ENCODE measurements at places on chromosomes 3 and 15.

GRCh38 chr3:138082085-138082991 is 33.1 kb downstream of the DZIP1L start:
- DNase-seq = no peak

DNA sequence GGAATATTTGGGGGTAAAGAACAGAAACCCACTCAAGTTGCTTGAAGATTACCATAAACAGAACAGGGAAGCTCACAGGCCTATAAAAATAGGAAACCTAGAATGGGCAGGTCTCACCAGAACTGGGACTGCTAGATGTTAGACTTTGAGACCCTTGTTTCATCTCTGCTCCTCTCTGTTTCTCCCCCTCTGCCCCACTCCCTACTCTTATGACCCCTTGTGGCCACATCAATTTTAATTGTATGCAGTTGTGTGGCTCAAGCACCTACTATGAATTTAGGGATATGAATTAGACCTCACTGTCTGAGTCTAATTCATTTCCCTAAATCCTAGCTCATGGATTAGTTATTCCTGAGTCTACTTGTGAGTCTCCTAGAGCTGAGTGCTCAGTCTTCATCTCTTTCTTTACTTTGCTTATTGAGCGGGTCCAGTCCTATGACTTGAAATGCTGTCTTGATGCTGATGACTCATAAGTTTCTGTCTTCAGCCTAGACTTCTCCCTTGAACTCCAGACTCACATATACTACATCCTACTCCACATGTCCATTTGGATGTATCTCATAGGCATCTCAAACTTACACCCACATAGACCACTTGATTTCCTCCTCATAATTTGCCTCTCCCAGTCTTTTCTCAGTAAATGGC is 78.7 kb downstream of the ITPR1 start:
- no peak for DNase-seq

- DNase-seq = peak; percentile 7
Measured at GRCh38 chr3:48432411-48433371, 2.8 kb upstream of the PLXNB1 start.

- DNase-seq = no peak
Measured at GRCh38 chr3:53067567-53067966, 21.7 kb upstream of the SFMBT1 start.

DNA sequence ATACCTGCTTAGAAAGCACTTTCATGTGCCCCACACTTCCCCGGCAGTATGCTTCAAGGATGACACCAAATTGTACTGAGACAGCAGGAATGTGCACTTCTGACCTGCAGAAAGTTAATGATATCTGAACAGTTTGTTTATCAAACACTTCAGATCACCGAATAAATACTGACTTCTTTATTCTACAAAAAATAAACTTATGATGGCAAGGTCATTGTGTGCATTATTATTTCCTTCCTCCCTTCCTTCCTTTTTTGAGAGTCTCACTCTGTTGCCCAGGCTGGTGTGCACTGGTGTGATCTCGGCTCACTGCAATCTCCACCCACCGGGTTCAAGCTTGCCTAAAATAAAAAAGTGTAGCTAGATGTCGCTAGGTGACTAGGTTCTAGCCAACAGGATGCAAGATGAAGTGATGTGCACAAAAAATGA is 80.3 kb downstream of the FAIM start:
- no peak for DNase-seq

DNA sequence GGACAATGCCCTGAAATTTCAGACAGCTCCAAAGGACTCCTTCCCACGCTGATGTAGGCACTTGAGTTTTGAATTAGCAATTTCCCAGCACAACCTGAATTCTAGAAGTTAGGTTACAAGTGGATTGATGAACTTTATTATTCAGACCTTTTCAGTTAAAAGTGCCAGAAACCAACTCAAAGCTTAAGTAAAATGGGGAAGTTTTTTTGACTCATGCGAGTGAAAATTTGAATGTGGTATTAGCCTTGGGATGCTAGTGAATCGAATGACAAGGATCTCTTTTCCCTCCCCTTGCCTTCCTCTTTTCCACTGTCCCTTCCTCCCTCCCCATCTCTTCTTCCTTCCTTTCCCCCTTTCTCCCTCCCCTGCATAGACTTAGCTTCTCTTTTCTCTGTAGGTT is 295.1 kb upstream of the PROK2 start:
- DNase-seq = no peak

- no peak for DNase-seq
Measured at GRCh38 chr3:148605521-148605920, 92.2 kb upstream of the AGTR1 start.

- DNase-seq = no peak
Measured at GRCh38 chr15:79640206-79640605, 208.1 kb downstream of the MINAR1 start.

GRCh38 chr15:57624730-57625129 is 33.0 kb downstream of the MYZAP start:
- DNase-seq = no peak

GRCh38 chr3:87136066-87136596 is 91.0 kb upstream of the CHMP2B start:
- no peak for DNase-seq

GRCh38 chr3:111571907-111572460 is 23.2 kb downstream of the ZBED2 start:
- DNase-seq = peak; percentile 53

DNA sequence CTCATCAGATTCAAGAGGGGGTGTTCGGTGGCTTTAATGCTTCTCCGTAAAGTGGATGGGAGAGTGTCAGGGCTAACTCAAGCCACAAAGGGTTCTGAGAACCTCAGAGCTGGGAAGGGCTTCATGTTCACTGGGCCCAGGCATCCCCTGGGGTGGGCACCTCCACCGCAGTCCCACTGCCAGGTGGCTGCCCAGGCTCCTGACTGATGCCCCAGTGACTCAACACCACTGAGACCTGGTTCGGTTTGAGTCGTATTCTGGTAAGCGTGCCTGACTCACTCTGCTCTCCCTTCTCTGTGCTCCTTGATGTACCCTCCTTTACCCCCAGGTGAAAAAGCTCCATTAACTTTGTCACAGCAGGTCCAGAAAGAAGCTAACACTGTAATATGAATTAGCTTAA is 304.6 kb downstream of the RPLP1 start:
- DNase-seq = peak; percentile 60

- DNase-seq = no peak
Measured at GRCh38 chr15:66649235-66649984, 52.6 kb upstream of the SMAD6 start.

DNA sequence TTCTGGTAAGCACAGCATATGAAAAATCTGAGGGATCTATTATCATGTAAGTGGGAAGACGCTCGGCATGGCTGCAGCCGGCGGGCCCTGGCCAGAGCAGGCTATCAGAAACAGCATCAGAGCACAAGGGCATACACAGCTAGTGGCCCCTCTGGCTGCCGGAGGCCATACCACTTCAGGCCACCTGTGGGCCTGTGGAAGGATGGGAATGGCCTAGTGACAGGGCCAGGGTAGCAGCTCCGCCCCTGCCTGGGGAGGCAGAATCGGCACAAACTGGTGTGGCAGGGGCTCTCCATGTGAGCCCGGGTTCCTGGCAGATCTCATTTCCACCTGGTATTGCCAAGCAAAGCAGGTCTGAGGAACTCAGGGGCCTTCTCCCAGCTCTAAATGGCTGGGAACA is 46.4 kb downstream of the SH3BP5 start:
- no peak for DNase-seq

GRCh38 chr3:143267989-143268388 is 148.4 kb downstream of the CHST2 start:
- no peak for DNase-seq

GRCh38 chr15:38391191-38391590 is 62.7 kb upstream of the FAM98B start:
- no peak for DNase-seq

DNA sequence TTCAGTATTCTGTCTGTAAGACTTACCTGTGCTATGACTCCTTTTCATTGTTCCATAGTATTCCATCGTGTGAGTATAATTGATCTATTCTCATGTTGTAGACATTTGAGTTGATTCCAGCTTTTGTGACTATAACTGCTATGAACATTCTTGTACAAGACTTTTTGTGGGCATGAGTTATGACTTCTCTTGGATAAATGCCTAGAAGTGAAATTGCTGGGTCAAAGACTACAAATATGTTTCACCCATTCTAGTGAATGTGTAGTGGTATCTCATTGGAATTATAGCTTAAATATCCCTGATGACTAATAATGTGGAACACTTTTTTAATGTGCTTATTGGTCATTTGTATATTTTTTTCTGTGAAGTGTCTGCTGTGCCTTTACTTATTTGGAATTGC is 27.6 kb upstream of the NPHP3 start:
- no peak for DNase-seq

DNA sequence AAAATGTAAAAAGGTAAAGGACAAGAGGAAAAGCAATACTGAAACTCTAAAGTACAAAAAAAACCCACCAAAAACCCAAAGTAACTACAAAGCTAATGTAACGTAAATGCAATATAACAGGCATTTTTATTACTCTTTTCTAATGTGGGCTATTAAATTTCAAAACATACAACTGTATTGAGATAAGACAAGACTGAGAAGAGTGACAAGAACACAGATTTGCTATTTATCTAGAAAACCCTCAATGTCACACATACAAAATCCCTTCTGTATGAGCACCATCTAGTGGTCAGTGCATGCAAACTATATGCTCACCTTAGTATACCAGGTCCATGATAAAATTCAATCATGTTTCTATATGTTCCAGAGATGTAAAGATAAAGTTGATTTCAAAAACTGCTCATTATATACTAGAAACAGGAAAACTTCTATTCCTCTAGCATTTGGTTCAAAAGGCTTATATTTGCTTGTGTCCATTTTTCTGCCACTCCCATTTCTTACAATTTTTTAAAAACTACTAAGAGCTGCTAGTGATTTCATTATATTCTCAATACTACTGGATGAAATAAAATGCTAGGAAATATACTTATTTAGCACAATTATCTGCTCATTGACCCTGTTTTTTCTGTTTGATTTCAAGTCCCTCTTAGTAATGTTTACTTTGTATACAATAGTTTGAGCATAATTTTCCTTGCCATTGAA is 111.4 kb downstream of the DLG1 start:
- no peak for DNase-seq

DNA sequence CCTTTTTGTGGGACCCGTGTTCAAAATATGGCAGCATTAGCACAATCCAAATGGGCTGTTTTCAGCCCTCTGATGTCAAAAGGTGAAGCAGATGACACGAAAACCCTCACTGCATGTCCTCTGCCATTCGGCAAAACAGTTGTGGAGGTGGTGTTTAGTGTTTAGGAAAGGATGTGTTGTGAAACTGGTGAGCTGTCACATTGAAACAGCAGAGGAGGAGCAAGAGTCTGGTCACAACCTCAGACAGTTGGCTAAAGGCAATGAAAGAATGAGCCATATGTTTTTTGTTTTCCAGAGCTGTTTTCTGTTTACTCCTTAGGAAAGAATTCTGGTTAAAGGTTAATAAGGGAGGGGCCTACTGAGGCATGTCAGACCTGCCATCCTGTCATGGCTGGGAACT is 140.7 kb downstream of the VPS8 start:
- no peak for DNase-seq

DNA sequence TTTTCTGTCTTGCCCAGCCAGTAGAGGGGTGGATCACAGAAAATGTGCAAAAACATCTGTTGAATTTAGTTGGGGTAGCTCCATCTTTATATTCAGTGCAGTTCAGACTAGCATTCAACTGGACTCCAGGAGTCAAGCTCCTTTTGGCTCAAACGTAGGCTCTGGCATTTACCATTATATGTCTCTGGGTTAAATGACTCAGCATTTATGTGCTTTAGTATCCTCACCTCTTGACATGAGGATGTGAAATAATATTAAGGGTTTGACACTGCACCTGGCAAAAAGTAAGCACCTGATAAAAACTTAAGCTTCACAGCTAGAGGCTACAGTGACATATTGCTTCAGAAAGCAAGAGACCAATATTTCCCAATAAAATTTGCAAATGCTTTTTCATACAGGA is 14.8 kb downstream of the PRC1 start:
- no peak for DNase-seq

- DNase-seq = no peak
Measured at GRCh38 chr3:56788521-56788920, 13.2 kb downstream of the ARHGEF3 start.

- DNase-seq = no peak
Measured at GRCh38 chr3:44100298-44100695, 141.4 kb upstream of the TOPAZ1 start.

DNA sequence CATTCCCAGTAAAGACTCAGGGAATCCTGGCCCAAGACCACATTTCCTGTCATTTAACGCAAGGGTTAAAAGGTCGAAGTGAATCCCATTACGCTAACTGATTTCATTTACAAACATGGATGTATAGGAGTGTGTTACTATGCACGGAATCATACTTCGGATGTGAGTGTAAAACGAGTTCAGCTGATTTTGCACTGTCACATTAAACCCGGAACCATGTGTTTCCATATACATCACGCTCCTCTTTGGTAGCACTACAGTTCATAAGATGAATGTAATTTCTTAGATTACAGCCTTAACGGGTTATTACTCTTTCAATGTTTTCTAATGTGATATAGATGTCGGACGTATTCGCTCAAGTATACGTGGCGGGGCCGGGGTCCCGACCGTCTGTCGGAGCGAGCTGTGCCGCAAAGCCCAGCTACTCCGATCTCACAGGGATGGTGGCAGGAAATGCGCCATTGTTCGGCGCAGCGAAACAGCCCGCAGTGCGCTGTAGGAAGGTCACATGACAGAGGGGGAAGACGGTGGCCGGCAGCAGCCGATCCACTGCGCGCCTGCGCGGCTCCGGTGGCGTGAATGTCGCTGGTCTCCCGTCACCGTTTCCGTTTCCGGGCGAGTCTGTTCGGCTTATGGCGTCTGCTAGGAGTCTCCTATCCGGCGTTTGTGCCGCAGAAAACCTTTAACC is 97.3 kb downstream of the NPAP1 start:
- DNase-seq = peak; percentile 44

GRCh38 chr3:124839896-124840295 is 47.3 kb downstream of the ITGB5 start:
- DNase-seq = no peak

GRCh38 chr15:67762610-67763368 is 62.5 kb upstream of the SKOR1 start:
- DNase-seq = peak; percentile 55

DNA sequence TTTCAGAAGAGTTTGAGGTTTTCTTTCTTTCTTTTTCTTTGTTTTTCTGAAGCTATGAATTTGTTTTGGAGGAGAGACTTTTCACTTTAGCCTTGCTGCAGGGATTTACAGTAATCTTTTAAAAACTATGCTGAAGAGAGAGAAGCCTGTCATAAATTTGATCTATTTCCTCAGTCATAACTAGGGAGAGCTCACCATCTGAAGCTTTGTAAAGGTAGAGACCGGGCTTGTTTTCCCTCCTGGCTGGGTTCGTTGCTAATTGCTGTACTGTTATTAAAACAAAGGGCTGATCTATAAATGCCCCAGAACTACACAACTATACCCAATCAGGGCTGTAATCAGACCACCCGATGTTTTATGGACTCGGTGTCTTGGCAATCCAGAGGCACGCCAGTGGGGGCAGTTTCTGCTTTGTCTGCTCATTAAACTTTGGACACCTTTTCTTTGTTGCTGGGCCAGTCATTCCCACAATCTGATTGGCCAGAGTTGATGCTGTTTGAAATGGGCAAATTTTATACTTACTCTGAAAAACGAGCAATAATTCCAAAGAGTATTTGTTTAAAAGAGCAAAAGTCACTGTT is 164.3 kb downstream of the CACNA1D start:
- DNase-seq = no peak
